ENCODE measurements at places on chromosomes 3 and 15.

DNA sequence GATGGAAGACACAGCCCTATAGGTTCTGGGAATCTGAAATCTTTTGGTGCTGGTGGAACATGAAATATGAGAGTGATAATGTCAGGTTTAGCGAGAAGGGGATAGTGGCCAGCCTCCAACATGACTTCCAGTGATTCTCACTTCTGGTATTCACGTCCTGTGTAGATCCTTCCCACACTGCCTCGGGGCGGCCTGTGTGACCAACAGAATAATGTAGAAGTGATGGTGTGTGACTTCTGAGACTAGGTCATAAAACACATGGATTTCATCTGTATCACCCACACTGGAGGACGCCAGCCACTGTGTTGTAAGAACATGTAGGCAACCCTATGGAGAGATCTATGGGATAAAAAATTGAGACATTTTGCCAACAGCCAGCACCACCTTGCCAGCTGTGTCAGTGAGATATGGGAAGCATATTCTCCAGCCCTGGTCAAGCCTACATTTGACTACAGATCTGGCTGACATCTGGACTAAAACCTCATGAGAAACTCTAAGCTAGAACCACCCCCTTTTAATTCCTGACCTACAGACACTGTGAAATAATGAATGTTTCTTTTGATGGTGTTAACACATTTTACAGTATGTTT, 25.5 kb upstream of the NUDT16 start:
- DNase-seq = no peak
- H3K4me3 ChIP-seq = no peak overlapping the region
- no peaks in the 10 kb centered on the region for H3K4me1 ChIP-seq

DNA sequence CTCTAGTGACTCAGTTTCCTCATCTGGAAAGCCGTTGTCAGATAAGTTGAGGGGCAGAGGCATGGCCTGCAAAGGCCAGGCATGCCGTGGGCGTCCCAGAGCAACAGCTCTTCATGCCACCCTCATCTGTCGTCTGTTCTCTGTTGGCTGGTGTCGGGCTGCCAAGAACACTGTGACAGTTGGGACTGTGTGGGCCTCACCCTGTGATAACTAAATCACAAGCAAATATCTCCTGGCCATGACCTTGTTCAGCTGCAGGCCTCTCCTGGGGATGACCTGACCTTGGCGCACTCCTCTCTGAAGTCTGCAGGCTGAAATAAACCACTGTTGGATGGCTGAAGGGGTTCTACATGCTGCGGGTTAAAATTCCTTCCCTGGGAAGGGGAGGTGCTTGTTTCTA, 145.9 kb downstream of the SHQ1 start:
- H3K27ac ChIP-seq = no peak overlapping the region
- no peak overlapping the region for H3K4me3 ChIP-seq
- DNase-seq = no peak
- H3K4me1 ChIP-seq = no peaks in the 10 kb centered on the region
- H3K36me3 ChIP-seq = no peaks in the 10 kb centered on the region
- no peaks in the 10 kb centered on the region for H3K27me3 ChIP-seq

- H3K4me3 ChIP-seq = no peak overlapping the region
- H3K36me3 ChIP-seq = no peaks in the 10 kb centered on the region
- no peak overlapping the region for H3K27ac ChIP-seq
- no peaks in the 10 kb centered on the region for H3K4me1 ChIP-seq
- H3K27me3 ChIP-seq = no peaks in the 10 kb centered on the region
- no peak for DNase-seq
Observed at GRCh38 chr15:37032091-37032775, 68.1 kb downstream of the MEIS2 start.

DNA sequence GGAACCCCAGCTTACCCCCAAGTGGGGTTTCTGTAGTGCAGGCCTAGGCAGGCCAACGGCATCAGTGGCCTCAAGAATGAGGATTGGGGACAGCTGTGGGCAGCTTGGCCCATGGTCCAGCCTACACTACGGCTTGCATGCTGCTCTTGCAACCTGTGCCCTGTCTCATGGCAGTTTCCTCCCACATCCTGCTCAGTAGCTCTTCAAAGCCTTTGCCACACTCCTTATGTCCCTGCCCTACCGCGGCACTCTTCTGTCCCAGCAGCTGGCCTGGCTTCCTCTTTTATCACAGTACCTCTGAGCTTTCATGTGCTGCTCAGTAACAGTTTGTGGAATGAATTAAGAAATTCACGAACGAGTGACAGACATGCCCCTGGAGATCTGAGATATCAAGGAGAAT, 431.0 kb downstream of the EPHB1 start:
- H3K36me3 ChIP-seq = no peaks in the 10 kb centered on the region
- DNase-seq = no peak
- no peaks in the 10 kb centered on the region for H3K27me3 ChIP-seq
- no peaks in the 10 kb centered on the region for H3K4me1 ChIP-seq

DNA sequence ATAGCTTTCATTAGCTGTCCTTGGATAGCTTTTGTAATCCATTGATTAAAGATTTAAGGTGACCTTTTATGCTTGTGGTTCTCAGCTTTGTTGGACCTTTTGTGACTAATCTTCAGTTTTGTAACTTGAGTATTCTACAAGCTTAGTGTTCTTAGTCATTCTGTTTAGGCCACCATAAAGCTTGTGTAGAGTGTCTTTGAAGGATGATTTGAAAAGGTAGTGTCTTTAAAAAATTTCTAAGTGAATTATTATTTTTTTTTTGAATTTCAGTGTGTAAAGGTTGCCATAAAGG, 7.5 kb downstream of the MORF4L1 start:
- no peaks in the 10 kb centered on the region for H3K36me3 ChIP-seq
- H3K4me1 ChIP-seq = peaks cover 16% of the 10 kb centered on the region
- H3K4me3 ChIP-seq = no peak overlapping the region
- H3K27me3 ChIP-seq = no peaks in the 10 kb centered on the region
- H3K27ac ChIP-seq = no peak overlapping the region
- no peak for DNase-seq

GRCh38 chr15:99102332-99103235, 2.3 kb upstream of the SYNM start:
- DNase-seq = no peak
- no peaks in the 10 kb centered on the region for H3K27me3 ChIP-seq
- peaks cover 21% of the 10 kb centered on the region for H3K4me1 ChIP-seq
- no peak overlapping the region for H3K4me3 ChIP-seq
- H3K36me3 ChIP-seq = no peaks in the 10 kb centered on the region

DNA sequence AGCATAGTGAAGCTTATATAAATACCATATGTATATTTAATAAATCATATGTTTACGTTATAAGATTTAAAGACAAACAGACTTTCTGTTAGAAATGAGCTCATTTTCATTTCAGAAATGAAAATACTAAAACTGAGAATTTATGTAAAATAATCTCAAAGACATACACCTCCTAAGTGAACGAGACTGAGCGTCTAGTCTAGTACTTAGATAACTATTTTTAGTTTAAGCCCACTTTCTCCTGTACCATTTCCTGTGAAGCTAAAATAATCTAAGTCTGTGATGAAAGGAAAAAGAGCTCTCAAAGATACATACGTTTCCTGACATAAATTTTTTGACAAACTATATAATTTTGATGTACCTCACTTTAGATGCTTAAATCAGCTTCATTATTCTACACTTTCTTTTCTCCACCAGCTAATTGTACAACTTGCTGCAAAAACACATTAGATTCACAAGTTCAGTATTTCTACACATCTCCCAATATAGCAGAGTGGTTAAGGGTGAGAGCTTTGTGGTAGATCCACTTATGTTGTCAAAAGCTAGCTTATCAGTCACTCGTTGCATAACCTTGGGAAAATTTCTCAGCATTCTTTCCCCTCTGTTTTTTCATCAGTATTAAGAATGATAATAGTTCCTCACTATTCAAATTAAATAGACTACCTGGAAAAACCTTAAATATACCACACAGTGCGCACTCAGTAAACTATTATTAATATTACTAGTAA, 703.0 kb downstream of the PLOD2 start:
- DNase-seq = no peak
- no peaks in the 10 kb centered on the region for H3K27me3 ChIP-seq
- H3K27ac ChIP-seq = no peak overlapping the region
- H3K4me3 ChIP-seq = no peak overlapping the region
- no peaks in the 10 kb centered on the region for H3K4me1 ChIP-seq

- H3K4me1 ChIP-seq = no peaks in the 10 kb centered on the region
- no peaks in the 10 kb centered on the region for H3K36me3 ChIP-seq
- H3K27me3 ChIP-seq = no peaks in the 10 kb centered on the region
- H3K27ac ChIP-seq = no peak overlapping the region
Observed at GRCh38 chr3:183122257-183122932, 23.1 kb upstream of the MCCC1 start.

GRCh38 chr3:126870608-126871210, 112.2 kb upstream of the PLXNA1 start:
- H3K4me1 ChIP-seq = no peaks in the 10 kb centered on the region
- no peak overlapping the region for H3K4me3 ChIP-seq
- H3K27me3 ChIP-seq = no peaks in the 10 kb centered on the region
- no peak overlapping the region for H3K27ac ChIP-seq
- H3K36me3 ChIP-seq = no peaks in the 10 kb centered on the region
- no peak for DNase-seq

DNA sequence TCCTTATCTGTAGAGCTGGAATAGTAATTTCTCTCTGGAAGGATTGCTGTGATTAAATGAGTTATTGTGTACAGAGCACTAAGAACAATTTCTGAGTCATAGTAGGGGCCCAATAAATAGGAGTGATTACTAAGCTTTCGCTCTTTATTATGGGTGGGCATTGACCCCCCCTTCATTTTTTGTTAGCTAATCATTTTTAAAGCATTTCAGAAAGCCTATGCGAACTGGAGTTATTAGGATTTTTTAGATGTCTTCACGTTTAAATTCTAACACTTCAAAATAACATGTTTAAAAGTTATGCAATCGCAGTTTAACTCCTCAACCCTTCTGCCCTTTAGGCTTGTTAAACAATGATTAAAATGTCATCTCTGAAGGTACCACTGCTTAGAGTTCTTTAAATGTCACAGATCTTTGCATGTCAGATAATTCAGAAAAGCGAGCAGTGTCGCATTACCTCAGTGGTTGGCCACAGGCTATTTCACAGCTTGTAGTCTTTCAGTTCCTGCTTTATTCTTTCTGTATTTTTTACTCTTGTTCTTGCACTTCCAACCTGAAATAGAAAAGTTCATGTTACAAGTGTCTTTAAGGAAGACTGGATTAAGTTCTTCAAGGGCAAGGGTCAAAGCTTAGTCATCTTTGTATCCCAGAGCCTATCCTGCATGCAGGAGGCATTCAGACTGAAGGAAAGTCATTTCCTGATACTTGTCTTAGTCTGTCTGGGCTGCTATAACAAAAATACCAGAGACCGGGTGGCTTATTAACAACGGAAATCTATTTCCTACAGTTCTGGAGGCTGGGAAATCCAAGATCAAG, 102.9 kb downstream of the FNDC3B start:
- no peaks in the 10 kb centered on the region for H3K36me3 ChIP-seq
- no peak overlapping the region for H3K4me3 ChIP-seq
- H3K27ac ChIP-seq = no peak overlapping the region
- H3K4me1 ChIP-seq = peaks cover 3% of the 10 kb centered on the region
- no peaks in the 10 kb centered on the region for H3K27me3 ChIP-seq

DNA sequence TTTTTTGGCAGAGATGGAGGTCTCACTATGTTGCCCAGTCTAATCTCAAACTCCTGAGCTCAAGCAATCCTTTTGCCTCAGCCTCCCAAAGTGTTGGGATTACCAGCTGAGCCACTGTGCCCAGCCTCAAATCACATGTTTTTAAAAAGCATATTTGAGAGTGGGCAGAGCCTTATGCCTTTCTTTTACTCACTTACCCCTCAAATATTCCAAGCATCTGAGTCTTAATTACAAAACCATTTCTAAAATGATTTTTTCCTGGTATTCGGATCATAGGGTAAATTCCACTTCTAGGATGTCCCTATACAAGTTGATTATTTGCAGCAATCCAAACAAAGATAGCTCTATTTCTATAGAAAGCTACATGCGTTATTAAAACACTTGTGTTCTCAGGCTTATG, 106.1 kb downstream of the RFTN1 start:
- H3K4me1 ChIP-seq = no peaks in the 10 kb centered on the region
- DNase-seq = no peak

DNA sequence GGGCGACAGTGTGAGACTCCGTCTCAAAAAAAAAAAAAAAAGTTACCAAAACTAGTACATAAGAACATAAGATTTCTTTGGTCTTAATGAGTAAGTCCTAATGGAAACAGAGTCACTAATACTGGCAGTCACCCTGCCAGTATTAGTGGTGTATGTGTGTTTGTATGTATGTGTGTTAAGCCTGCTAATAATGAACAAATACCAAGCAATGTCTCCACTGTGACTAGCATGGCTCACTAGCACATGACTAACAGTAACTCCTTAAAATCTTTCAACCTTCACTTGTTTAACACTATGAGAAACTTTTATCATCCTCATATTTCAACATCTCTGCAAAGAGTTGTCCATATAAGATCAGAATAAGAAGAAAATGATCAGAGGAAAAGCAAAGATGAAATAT, 231.0 kb upstream of the ATP11B start:
- no peaks in the 10 kb centered on the region for H3K27me3 ChIP-seq
- no peak overlapping the region for H3K27ac ChIP-seq
- H3K4me1 ChIP-seq = no peaks in the 10 kb centered on the region
- H3K36me3 ChIP-seq = no peaks in the 10 kb centered on the region

- H3K27ac ChIP-seq = peak overlapping the region; percentile 86
- no peak for DNase-seq
- no peaks in the 10 kb centered on the region for H3K27me3 ChIP-seq
- H3K4me3 ChIP-seq = peak overlapping the region; percentile 91
Observed at GRCh38 chr3:194632809-194633348, 340 bp downstream of the TMEM44 start.

GRCh38 chr3:72675243-72675642, 173.0 kb downstream of the SHQ1 start:
- H3K4me3 ChIP-seq = no peak overlapping the region

- no peaks in the 10 kb centered on the region for H3K27me3 ChIP-seq
- peaks cover 9% of the 10 kb centered on the region for H3K4me1 ChIP-seq
- H3K27ac ChIP-seq = no peak overlapping the region
- H3K36me3 ChIP-seq = no peaks in the 10 kb centered on the region
- H3K4me3 ChIP-seq = peak overlapping the region; percentile 1
Observed at GRCh38 chr3:44476181-44476611, 1.3 kb downstream of the ZNF445 start.

GRCh38 chr15:76341366-76342057, 4.9 kb downstream of the ISL2 start:
- no peak overlapping the region for H3K4me3 ChIP-seq
- H3K36me3 ChIP-seq = no peaks in the 10 kb centered on the region
- no peaks in the 10 kb centered on the region for H3K27me3 ChIP-seq
- peaks cover 47% of the 10 kb centered on the region for H3K4me1 ChIP-seq

DNA sequence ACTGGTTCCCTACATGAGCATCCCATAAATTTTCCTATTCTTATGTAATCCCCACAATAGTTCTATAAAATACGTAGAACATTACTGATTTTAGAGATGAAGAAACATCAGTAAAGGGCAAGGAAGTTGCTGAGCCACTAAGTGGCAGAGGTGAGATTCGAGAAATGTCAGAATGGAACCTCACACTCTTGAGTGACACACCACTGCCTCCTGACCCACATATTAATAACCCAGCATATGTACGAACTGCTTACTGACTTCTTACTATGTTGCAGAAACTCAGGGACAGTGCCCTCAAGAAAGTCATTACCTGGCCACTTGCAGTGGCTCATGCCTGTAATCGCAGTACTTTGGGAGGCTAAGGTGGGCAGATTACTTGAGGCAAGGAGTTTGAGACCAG, 1022.4 kb downstream of the FHIT start:
- DNase-seq = no peak
- H3K27ac ChIP-seq = no peak overlapping the region
- no peaks in the 10 kb centered on the region for H3K27me3 ChIP-seq
- H3K36me3 ChIP-seq = no peaks in the 10 kb centered on the region
- no peaks in the 10 kb centered on the region for H3K4me1 ChIP-seq
- no peak overlapping the region for H3K4me3 ChIP-seq

All from Peyer's patch (tissue), 4 donors.